ENCODE measurements at places on chromosomes 6 and 20.

- DNase-seq: no peak
Measured at GRCh38 chr6:48505621-48506020, 394.6 kb upstream of the PTCHD4 start.

GRCh38 chr6:151408858-151409257 lies 17.5 kb upstream of the ZBTB2 start:
- DNase-seq: no peak

- DNase-seq: peak; percentile 56
Measured at GRCh38 chr6:422433-423054, 31.0 kb downstream of the IRF4 start.

GRCh38 chr6:33769248-33769821 lies 19.6 kb downstream of the LEMD2 start:
- no peak for DNase-seq

GRCh38 chr6:63705707-63706106 lies 70.1 kb downstream of the PHF3 start:
- DNase-seq: no peak

DNA sequence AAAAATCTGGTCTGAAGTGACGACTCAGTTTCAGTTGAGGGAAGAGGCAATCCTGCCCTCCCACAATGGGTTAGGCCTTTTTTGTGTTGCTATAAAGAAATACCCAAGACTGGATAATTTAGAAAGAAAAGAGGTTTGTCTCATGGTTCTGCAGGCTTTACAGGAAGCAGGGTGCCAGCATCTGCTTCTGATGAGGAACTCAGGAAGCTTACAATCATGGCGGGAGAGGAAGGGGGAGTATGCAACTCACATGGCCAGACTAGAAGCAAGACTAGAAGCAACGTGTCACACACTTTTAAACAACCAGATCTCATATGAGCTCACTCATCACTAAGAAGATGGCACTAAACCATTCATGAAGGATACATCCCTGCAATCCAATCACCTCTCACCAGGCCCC lies 529.3 kb downstream of the KIF16B start:
- no peak for DNase-seq
